Right cardiac atrium (tissue), 5 donors: ENCODE measurements at places on chromosomes 1 and 21. TPM values are rescaled to one million over a fixed set of nuclear protein-coding genes. Genes with fewer than 3 reads are reported as not detected.

DNA sequence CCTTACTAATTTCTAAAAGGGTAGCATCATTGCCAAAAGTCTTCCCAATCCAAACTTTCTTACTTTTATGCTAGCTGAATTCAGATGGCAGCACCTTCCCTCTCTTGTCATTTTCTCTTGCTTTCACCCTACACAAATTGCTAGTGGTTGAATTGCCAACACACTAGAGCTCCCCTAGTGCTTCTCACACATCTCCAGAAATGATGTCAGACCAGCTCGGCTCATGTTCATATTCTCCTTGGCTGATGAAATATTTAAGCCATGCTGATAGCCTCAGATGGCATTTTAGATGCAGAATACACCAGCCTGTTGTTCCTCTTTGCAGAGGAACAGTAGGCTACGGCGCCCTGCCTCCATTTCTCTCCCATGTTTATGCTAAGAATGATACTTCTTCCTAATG, 256.9 kb downstream of the PTBP2 start:
- no peak for DNase-seq

- DNase-seq = no peak
These were observed 98.3 kb upstream of the FMN2 start for GRCh38 chr1:239993366-239993765.

DNA sequence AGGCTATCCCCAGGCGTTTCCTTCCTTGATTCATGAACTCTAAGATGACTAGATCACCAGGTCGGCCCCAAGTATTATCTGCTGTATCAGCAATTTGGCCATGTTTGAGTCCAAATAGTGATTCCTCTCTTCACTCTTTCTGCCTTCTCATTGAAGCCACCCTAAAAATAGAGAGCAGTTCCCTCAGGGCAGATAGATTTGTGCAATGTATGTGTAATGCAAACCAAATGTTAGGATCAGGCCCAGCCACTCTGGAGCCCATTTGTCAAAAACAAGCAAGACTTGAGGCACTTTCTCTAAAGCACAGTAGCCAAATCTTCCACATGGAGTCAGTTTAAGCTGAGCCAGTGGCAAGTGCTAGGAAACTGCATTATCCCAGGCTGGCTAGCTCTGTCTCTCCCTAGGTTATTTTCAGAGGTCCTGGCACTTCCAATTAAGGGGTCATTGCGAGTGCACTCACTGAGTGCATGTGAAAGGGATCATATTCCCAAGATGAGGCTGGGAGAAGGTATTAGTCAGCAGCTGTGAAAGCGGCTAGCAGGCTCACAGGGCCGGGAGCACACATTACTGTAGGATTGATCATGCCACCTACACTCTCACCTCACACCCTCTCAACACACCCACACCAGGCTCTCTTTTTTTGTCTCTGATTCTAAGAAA, 97.9 kb upstream of the RAB3GAP2 start:
- no peak for DNase-seq

DNA sequence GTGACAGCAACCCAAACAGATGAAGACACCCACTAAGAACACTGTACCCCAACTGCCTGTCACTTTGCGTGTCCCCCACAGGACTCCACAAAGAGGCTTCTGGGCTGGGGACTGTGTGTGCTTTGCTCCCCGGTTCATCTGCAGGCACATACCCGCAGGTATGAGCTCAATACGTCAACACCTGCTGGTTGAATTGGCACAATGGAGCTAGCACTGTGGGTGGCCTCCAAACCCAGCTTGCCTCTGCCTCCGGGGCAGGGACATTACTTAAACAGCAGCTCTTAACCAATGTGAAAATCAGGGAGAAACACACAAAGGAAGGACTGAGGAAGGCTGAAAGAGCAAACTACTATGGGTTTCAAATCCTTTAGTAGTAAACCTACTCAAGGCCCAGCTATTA, 140.2 kb upstream of the TIAM1 start:
- no peak for DNase-seq

DNA sequence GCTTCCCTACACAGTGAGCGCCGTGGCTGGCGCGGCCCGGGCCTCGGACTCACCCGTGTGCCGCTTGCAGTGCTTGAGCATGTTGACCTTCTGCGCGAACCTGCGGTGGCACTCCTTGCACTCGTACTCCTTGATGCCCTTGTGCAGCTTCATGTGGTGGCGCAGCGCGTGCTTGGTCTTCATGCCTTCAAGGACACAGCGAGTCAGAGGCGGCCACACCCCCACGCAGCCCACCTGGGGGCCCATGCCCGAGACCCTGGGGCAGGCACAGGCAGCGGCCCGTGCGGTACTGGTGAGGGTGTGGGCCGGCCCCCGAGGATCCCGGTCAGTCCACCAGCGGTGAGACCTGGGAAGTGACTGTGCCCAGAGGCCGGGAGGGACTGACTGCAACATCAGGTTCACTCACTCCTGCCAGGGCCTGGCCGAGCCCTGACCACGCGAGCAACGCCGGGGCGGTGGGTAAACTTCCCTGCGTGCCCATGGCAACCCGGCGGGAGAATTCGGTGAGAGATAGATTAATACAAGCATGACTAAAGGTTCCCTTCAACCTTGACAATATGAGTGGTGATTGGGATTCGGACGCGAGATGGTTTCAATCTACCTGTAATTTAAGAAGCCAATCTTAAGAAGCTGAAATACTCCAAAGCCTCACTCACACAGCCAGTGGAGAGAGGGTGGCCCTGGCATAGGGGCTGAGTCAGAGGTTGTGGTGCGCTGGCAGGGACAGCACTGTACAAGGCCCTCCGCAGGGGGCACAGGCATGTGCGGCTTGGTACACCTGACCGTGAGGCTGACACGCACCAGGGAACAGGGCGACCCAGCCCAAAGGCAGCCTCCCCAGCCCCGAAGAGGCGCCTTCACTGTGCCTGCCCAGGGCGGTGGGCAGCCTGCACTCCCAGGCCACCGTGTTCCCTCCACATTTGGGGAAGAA, 49.1 kb upstream of the RIPK4 start:
- DNase-seq = no peak

GRCh38 chr1:49323925-49324540, 547.3 kb upstream of the BEND5 start:
- no peak for DNase-seq

TRABD2B gene
- polyA plus RNA-seq = 6.7 TPM

- DNase-seq = no peak
These were observed 978 bp downstream of the PRDM15 start for GRCh38 chr21:41877901-41878830.

LCE1F gene
- not detected for polyA plus RNA-seq

- DNase-seq = peak; percentile 83
These were observed 58.8 kb downstream of the TOMM20 start for GRCh38 chr1:235069577-235070563.

BNIPL gene
- polyA plus RNA-seq = 0.41 TPM

- DNase-seq = peak; percentile 60
These were observed 43.4 kb downstream of the LDLRAD2 start for GRCh38 chr1:21855257-21856096.

DNA sequence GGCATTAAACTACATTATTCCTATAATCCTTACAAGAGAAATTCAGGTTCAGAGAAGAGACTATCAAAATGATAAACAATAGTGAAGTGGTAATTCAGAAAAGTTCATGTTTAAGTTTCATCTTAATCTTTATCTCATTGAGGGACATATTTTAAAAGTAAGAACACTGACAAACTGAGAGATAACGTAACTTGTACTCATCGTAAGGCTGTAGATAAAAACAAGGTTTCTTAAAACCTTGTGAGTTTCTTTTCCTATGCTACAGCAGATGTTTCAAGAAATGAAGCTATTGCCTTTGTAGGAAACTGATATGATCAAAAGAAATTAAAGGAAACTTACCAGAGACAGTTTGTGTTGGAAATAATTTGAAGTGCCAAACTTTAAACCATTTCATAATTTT, 65.0 kb downstream of the RERE start:
- no peak for DNase-seq

GRCh38 chr1:53847980-53848379, 9.9 kb upstream of the NDC1 start:
- no peak for DNase-seq

SPRR4 gene
- polyA plus RNA-seq = not detected

DNA sequence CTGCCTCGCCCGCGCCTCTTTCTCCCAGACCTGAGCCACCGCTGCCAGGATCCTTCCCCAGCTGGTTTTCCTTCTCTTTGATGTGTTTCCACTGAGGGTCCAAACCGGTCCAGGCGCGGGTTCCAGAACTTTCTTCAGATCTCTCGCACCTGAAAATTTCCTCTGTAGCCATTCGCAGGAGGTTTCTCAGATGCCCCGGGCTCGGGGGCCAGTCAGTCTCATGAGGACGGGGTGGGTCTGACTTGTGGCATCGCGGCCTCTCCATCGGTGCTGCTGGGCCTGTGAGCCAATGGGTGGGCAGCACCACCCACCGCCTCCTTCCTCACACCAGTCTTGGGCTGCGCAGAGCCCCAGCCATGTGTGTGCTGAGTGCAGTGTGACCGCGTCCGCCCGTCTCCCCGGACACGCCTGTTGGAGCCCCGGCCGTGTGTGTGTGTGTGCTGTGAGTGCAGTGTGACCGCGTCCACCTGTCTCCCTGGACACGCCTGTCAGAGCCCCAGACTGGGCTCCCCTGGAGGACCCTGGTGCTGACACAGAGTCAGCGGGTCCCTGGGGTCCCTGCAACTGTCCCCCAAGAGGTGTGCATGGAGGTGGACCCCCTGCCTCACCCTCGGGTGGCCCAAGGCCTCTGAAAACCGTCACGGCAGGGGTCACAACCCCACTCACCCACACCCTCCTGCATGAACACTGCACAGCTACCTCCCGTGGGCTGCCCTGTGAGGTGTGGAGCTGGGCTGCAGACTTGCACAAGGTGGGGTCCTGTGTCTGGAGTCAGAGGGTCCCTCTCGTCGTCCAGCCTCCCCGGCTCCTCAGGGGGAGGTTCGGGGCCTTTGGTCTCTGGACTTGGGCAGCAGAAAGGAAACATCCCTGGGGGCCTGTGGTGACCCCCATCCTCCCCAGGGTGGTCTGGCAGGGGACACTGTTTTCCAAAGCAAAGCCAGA, 20.2 kb downstream of the COL18A1 start:
- DNase-seq = peak; percentile 58
